ENCODE measurements at places on chromosomes 7 and 10.

DNA sequence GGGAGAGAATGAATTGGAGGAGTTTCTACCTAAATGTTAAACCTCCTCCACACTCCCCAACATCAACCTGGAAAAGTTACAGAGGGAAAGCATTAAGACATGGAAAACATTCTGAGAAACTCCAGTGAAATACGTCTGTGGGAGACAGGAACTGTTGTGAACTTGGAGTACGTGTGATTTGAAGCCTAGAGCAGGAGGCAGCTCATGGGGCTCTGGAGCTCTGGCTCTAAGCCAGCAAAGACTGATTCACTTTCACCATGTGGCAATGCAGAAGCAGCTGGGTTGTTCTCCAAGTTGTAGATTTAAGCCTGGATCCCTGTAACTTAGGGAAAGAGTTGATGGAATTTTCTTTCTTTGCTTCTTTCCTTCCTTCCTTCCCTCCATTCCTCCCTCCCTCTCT, 503.2 kb downstream of the NRG3 start:
- DNase-seq: no peak

DNA sequence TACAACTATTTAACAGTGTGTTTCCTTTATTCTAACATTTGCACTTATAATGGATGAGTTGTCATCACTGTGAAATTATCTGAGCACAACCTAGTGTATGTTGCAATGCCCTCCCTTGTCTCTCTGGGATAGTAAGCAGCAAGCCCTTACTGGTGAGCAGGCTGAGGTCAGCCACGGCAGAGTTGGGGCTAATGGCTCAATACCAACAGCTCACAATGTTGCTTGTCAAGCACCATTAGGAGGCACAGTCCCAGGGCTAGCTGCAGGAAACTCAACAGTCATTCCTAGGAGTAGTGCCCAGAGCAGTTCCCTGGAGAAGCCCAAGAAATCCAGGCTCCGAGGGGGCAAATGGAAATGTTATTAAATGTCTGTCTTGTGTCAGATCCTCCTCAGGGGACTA, 858.4 kb downstream of the GRID1 start:
- no peak for DNase-seq

DNA sequence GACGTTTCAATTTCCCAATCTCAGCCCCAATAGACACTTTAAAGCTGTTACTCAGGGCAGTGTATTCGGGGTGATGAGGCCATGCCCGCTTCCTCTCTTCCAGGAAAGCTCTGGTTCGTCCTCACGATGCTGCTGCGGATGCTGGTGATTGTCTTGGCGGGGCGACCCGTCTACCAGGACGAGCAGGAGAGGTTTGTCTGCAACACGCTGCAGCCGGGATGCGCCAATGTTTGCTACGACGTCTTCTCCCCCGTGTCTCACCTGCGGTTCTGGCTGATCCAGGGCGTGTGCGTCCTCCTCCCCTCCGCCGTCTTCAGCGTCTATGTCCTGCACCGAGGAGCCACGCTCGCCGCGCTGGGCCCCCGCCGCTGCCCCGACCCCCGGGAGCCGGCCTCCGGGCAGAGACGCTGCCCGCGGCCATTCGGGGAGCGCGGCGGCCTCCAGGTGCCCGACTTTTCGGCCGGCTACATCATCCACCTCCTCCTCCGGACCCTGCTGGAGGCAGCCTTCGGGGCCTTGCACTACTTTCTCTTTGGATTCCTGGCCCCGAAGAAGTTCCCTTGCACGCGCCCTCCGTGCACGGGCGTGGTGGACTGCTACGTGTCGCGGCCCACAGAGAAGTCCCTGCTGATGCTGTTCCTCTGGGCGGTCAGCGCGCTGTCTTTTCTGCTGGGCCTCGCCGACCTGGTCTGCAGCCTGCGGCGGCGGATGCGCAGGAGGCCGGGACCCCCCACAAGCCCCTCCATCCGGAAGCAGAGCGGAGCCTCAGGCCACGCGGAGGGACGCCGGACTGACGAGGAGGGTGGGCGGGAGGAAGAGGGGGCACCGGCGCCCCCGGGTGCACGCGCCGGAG, 2.6 kb downstream of the GJD4 start:
- DNase-seq: no peak

DNA sequence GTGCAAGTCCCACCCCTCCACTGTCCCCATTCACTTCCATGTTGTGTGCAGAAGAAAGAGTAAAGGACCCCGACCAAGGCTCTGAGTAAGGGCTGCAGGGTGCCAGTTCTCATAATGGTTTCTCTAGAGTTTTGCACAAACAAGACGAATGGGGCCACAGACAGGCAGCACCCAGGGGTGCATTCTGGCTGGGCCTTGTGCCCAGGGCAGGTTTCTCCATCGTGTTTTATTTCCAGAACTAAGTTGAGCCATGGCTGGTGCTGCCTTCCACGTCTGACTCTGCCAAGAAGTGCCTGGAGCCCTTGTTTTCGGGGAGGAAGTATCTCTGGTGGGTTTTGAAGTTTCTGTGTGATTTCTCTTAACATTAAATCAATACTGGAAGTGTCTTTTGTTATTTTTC, 95.0 kb upstream of the SDK1 start:
- DNase-seq: no peak

DNA sequence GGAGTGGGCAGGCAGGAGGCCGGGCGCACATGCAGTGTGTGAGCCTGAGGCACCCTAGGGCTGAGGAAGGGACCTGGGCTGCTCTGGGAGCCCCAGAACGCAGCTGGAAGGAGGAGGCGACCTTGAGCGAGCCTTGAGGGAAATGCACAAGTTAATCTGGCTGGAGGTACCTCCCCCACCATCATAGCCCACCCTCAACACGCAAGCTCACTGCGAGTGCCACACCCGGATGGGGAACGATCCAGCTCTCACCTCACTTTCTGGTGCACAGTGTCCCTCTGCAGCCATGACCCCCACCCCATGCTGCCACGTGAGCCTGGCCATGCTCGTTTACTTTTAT, 162.4 kb upstream of the PPP2R2D start:
- DNase-seq: no peak

DNA sequence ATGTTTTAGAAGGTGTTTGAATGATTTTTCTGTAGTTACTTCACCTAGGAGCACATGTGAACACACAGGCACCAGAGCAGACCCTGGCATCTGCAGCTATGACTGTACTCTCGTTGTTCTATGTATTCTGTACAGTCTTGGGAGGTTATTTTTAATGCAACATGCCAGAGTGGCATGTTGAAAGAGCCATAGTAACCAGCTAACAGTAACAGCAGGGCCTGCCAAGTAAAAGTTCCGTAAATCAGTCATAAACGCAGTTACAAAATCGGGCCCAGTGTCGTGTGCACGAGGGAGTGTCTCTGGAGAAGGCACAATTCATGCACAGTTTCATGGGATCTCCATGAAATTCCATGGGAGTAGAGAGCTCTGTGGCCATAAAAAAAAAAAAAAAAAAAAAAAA, 108.3 kb upstream of the CDK6 start:
- no peak for DNase-seq

Data from T-helper 2 cell (primary cell).